ENCODE measurements at places on chromosomes 11 and 22. TPM values are rescaled to one million over a fixed set of nuclear protein-coding genes. Genes with fewer than 3 reads are reported as not detected.

Gene TEX12
- not detected for total RNA-seq

Gene MMP27
- total RNA-seq = not detected

Gene YAP1
- total RNA-seq = 111 TPM

Gene PHOX2A
- 0.19 TPM for total RNA-seq

Gene KRTAP5-1
- not detected for total RNA-seq

Gene CCDC81
- 1.4 TPM for total RNA-seq

GRCh38 chr11:57424792-57425564 lies 1.9 kb downstream of the SLC43A3 start:
- no peaks in the 10 kb centered on the region for H3K36me3 ChIP-seq
- no peak overlapping the region for H3K4me3 ChIP-seq
- DNase-seq = no peak
- peaks cover 11% of the 10 kb centered on the region for H3K27me3 ChIP-seq
- H3K27ac ChIP-seq = no peak overlapping the region

DNA sequence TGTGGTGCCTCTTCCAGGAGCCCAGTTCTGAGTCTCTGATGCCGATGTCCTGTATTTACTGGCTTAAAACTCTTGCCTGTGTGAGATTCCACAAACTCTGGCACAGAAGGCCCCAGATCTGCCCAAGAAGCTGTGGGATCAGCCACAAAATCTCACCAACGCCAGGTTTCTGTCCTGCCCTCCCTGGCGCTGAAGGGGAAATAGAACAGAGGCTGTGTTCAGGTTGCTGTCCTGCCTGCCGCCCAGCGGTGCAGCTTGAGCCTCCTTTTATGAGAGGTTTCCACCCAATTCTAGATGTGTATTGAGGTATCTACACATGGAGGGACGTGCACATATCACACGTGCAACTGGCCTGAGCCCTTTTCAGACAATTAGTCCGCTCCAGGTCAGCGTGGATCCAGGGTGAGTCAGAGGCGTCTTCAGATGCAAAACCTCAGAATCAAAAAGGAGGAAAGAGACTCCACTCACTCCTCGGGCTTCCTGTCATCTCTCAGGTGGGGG lies 2.2 kb downstream of the TMEM80 start:
- no peak for DNase-seq
- no peaks in the 10 kb centered on the region for H3K27me3 ChIP-seq
- H3K4me3 ChIP-seq = no peak overlapping the region
- no peaks in the 10 kb centered on the region for H3K4me1 ChIP-seq

DNA sequence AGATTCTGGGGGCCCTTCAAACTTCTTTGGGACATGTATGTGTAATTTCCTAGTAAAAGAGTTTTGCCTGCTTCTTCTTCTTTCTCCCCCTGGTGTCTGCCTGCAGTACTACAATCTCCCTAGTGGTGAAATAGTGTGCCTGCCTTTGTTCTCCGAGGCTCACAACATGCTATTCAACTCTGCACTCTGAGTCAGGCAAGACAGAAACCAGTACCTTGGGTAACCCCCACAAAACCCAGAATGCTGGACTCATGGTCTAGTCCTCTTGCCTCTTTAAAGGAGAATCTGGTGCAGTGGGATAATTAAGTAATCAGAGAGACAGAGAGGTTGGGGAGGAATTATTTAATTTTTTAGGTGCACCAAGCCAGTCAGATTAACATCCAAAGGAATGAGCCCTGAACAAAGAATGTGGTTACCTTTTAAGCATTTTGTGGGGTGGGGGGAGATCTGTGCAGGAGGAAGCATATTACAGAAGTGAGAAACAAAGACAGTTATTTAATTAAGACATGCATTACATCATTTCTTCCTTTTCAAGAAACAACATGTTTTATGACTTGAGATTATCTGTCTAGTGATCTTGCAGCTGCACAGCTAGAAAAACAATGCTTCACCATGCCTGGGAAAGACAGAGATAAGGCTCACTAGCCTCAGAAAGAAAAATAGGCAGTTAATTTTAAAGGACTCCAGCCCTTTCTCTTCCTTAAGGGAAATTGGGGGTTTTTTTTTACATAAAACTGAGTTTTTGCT lies 11.0 kb upstream of the MS4A6A start:
- H3K27me3 ChIP-seq = no peaks in the 10 kb centered on the region
- H3K27ac ChIP-seq = no peak overlapping the region
- DNase-seq = peak; percentile 89
- no peak overlapping the region for H3K4me3 ChIP-seq
- H3K4me1 ChIP-seq = no peaks in the 10 kb centered on the region

- H3K4me1 ChIP-seq = peaks cover 3% of the 10 kb centered on the region
- 0 out of 2 replicates have a peak, but pooled peaks cover 2% of the 10 kb centered on the region for H3K36me3 ChIP-seq
- H3K27ac ChIP-seq = no peak overlapping the region
- H3K27me3 ChIP-seq = no peaks in the 10 kb centered on the region
- DNase-seq = no peak
- H3K4me3 ChIP-seq = no peak overlapping the region
Observed at GRCh38 chr11:126352934-126353801, 2.3 kb upstream of the ST3GAL4 start.

- no peak for DNase-seq
- no peaks in the 10 kb centered on the region for H3K27me3 ChIP-seq
Observed at GRCh38 chr11:122743949-122744348, 88.4 kb downstream of the UBASH3B start.

GRCh38 chr11:119533462-119533861 lies 110.5 kb upstream of the THY1 start:
- no peak overlapping the region for H3K4me3 ChIP-seq
- H3K36me3 ChIP-seq = no peaks in the 10 kb centered on the region
- DNase-seq = no peak
- no peak overlapping the region for H3K27ac ChIP-seq

GRCh38 chr11:696955-697491 lies 1.4 kb downstream of the TMEM80 start:
- H3K27me3 ChIP-seq = no peaks in the 10 kb centered on the region
- no peak for DNase-seq
- H3K36me3 ChIP-seq = no peaks in the 10 kb centered on the region
- H3K4me3 ChIP-seq = no peak overlapping the region

DNA sequence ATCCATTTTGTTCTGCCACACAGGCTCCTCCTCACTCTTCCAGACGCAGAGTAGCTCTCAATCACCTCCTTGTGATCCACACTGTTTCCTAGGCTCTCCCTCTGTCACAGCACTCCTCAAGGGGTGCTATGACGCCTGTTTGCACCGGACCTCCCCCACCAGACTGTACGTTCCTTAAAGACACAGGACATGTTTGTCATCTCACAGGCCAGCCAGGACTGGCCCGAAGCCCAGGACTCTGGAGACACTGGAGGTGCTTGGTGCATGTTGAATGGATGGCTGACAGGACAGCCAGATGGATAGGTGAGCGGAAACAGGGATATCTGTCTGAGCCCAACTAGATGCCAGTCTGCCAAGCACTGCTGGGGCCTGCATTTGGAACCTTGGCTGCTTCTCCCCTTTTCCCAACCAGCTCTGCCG lies 13.6 kb downstream of the PLA2G6 start:
- no peaks in the 10 kb centered on the region for H3K36me3 ChIP-seq
- no peaks in the 10 kb centered on the region for H3K27me3 ChIP-seq
- no peak overlapping the region for H3K4me3 ChIP-seq
- DNase-seq = no peak
- H3K27ac ChIP-seq = no peak overlapping the region

GRCh38 chr22:42500161-42500835 lies 19.3 kb downstream of the RRP7A start:
- DNase-seq = peak; percentile 73
- no peak overlapping the region for H3K27ac ChIP-seq
- no peaks in the 10 kb centered on the region for H3K36me3 ChIP-seq
- H3K4me3 ChIP-seq = peak overlapping the region; percentile 42
